Thyroid gland (tissue), 4 donors: ENCODE measurements at places on chromosomes 3 and 15.

GRCh38 chr3:160112481-160112880, 112.7 kb upstream of the C3orf80 start:
- DNase-seq, result no peak

GRCh38 chr3:73718326-73719110, 93.8 kb upstream of the PDZRN3 start:
- no peak for DNase-seq

DNA sequence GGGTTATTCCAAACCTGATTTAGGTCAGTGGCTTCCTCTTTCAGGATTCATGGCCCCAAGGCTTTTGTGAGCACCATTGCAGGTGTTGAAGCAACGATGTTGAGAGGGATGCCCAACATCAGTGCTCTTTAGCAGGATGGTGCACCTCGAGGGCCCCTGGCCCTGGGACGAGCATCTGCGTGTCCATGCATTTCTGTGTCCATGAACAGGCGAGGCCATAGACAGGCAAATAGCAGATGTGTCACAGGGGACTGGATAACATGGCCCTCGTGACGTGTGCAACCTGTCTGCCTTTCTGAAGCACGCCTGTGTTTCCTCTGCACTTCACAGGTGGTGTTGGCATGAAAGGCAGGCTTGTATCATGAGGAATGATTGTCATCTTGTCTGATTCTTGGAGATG, 132.3 kb downstream of the SNRPN start:
- no peak for DNase-seq

- no peak for DNase-seq
Observed at GRCh38 chr3:48950051-48950450, 31.4 kb downstream of the ARIH2 start.

GRCh38 chr3:64674591-64675076, 13.2 kb downstream of the ADAMTS9 start:
- no peak for DNase-seq

DNA sequence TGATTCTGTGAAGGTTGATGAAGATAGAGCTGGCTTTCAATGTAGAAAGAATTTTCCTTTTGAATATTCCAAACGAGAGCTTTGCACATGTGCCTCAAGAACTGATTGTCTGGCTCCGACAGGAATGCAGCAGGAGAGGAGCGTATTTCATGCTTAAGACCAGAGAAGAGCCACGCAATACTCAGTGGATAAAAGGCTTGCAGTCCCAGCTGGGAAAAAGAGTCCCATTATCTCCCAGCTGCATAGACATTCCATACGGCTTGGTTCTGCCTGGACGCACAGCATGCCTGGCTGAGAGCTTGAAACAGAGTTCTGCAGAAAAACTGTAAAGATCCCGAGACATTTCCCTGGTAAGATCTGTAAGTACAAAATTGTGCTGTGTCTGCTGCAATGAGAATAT, at the start of gene CNTN6:
TSS of gene CNTN6 (plus strand) at position 254 of the 400 bp plus-strand sequence. CDS start 54,985 bp downstream, outside the sequence.
- DNase-seq, result peak; percentile 18

DNA sequence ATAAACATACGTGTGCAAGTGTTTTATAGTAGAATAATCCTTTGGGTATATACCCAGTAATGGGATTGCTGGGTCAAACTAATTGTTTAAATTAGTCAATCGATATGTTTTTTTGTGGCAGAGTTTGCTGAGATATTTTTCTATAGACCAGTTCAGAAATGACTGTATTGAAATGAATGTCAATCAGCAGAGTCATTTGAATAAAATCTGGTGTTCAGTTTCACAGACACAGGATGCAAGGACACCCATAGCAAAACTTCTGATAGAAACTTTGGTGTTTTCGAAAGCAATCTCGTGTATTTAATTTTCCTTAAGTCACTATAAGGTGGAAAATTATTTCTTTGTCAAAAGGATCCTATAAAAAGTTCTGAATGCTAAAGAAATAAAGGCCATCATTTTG, 434.4 kb downstream of the RAP2B start:
- DNase-seq, result no peak
